ENCODE measurements at places on chromosomes 3 and 15.

- DNase-seq = no peak
These were observed 44.3 kb downstream of the U2SURP start for GRCh38 chr3:143045639-143046038.

- no peak for DNase-seq
These were observed 9.9 kb upstream of the EPB42 start for GRCh38 chr15:43230640-43231115.

- DNase-seq = no peak
These were observed 40.4 kb downstream of the DNAJB8 start for GRCh38 chr3:128426128-128426921.

GRCh38 chr3:167502401-167502800, 28.6 kb upstream of the SERPINI2 start:
- no peak for DNase-seq

GRCh38 chr3:158249183-158249582, 139.3 kb downstream of the RSRC1 start:
- DNase-seq = no peak

GRCh38 chr3:186663361-186664118, 2.3 kb upstream of the HRG start:
- DNase-seq = no peak

- DNase-seq = no peak
These were observed 27.1 kb downstream of the CPN2 start for GRCh38 chr3:194323785-194324735.

GRCh38 chr3:184284696-184285095, 8.9 kb downstream of the ECE2 start:
- DNase-seq = no peak

GRCh38 chr3:188362405-188362831, 208.5 kb downstream of the LPP start:
- DNase-seq = peak; percentile 84

DNA sequence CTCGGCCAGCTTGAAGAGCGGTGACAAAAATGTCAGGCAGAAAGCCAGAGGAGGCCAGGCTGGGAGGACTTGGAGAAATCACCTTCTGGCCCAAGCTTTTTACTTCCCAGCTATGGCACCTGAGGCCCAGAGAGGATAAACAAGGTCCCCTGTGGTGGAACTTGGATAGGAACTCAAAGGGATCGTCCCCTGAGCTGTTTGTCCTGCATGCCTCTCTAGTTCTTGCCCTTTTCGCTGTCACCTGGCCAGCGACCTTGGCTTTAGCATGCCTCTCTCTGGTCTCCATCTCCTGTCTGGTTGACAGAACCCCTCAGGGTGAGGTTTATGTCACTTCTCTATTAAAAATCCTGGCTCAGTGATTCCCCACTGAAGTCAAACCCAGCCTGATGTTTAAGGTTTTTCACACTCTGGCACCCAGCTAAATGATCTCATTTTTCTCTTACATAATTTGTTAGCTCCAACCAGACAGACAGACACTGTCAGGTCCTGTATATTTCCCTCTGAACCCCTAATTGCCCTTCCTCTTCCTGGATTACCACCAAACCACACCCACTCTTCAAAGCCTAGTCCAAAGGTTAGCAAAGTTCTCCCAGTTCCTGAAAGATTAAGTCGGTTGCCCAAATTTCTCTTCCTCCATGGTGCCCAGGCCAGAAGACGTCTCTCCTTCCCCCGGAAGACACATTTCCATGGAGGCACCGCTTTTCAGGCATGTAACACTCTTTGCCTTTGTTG, 169.1 kb downstream of the FAM43A start:
- no peak for DNase-seq

- no peak for DNase-seq
These were observed 553.5 kb upstream of the CCDC54 start for GRCh38 chr3:106823701-106824100.

DNA sequence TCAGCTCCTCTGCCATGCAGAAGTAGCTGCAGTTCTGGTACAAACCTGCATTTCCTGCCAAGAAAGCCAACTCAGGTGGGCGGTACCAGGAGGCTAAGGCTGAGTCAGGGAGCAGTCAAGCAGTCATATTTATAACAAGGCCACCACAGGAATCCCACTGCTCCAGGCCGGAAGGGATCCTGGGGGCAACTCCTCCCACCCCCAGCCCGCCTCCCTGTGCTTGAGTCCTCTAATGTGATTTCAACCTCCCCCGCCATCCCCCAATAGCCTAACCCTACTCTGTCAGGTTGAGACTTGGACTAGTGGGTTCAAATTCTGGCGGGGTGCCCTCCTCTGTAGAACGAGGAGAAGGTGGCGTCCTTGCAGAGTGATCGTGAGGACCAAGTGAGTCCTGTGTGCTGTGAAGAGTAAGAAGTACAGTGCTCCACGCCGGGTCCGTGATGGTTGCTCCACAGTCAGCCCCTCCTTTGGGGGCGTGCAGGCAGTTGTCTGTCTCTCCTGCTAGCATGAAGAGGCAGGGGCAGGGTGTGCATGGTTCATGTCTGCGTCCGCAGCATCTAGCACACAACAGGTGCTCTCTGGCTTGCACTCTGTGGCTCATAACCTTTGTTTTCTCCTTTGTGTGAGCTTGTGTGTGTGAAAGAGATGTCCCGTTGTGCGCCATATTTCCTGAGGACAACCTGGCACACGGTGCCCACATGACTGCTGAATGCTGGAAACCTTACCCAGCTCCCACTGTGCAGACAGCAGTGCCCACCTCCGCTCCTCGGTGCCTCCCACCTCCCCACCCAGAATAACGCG, 78.3 kb downstream of the SMAD6 start:
- DNase-seq = peak; percentile 73

GRCh38 chr3:190911382-190911781, 48.9 kb upstream of the GMNC start:
- DNase-seq = no peak

DNA sequence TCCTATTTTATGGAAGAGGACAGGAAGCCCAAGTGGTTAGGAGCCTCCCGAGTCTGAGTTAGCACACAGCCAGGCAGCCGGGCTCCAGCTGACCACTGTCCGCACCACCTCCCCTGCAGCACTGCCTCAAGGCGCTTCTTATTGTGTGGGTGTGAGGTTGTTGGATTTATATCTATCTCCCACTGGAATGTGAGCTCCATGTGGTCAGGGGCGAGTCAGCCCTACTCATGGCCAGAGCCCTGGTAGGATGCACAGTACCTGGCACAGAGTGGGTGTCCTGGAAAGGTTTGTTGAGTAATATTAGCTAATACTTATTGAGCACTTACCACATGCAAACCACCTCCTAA, 9.7 kb upstream of the FBLN2 start:
- no peak for DNase-seq

DNA sequence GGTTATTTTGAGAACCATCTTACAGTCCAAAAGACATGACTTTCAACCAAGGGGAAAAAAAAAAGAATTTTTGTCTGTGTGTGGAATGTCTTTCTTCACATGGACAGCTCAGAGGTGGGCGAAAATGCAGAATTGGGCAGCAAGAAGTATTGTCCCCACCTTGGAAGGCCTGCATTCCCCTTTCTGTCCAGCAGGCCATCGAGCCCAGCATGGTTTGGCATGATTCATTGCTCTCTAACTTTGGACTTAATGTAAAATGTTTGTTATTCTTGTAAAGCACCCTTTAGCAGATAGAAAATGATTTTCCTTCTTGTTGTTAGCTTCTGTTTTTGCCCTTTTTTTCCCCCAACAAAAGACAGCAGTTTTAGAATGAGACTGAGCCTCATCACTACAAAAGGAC, 12.4 kb downstream of the MYO1E start:
- no peak for DNase-seq

DNA sequence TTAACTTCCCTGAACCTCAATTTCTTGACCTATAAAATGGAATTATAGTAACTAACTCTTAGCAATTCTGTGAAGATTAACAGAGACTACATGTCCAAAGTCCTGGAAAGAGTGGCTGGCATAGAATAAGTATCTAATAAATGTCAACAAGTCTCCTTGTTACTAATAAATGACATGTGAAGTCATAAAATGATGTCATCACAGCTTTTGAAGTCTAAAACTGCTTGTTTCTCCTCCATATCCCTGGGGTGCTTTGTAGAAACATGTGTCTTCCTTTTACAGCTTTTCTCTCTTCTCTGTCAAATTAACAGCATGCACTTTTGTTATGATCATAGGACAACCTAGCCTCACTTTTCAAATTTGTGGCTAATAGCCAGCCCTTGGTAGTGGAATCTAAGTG, 510.2 kb downstream of the NTRK3 start:
- no peak for DNase-seq

GRCh38 chr15:85642693-85643066, 152.0 kb downstream of the KLHL25 start:
- DNase-seq = no peak

- no peak for DNase-seq
These were observed 15.2 kb upstream of the EID1 start for GRCh38 chr15:48862705-48863104.

GRCh38 chr3:150673966-150674365, 29.8 kb downstream of the ERICH6 start:
- DNase-seq = no peak

DNA sequence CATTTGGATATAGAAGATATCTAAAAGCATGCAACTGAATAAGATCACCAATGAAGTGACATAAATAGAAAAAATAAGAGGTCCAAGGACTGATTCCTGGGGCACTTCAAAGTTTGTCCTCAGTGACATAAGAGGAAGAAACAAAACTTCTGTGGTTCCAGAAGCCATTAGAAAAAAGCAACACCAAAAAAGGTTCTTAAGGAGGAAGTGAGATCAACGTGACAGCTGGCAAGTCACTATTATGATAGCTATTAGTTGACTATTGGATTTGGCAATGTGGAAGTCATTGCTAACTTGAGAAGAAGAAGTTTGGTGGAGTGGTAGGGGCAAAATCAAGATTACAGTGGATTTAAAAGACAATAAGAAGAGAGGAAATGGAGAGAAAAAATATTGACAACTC, 1098.3 kb downstream of the NAALADL2 start:
- no peak for DNase-seq

DNA sequence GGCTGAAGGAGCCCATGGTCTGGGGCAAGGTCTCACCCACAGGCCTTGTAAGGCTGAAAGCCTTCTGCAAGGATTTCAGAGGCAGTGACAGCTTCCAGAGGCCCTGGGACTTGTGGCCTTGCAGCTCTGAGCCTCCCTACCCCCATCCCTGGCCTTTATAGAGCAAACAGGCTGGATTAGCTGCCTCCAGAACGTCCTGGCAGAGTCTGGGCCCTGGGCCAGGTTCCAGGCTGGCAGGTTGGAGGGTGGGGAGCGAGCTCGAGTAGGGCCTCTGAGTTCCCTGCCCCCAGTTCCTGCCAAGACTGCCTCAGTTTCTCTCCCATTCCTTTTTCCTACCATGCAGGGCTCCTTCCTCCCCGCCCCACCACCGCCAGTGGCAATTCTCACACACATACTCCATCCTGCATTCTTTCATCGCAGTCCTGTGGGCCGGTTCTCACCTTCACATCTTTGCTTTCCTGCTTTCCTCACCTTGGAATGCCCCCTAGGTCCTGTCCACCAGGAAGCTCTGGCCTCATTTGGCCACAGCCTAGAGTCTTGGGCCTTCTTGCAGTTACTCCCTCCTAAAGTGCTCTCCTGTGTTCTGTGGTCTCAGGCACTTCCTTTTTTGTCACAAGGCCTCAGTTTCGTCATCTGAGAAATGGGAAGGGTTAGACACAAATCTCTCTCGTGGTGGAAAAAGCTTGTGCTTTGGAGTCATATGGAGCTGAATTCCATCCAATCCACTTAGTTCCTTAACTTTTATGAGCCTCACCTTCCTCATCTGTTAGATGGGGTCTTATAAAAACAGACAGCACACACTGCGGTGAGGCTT, 2.7 kb downstream of the LMAN1L start:
- DNase-seq = no peak

DNA sequence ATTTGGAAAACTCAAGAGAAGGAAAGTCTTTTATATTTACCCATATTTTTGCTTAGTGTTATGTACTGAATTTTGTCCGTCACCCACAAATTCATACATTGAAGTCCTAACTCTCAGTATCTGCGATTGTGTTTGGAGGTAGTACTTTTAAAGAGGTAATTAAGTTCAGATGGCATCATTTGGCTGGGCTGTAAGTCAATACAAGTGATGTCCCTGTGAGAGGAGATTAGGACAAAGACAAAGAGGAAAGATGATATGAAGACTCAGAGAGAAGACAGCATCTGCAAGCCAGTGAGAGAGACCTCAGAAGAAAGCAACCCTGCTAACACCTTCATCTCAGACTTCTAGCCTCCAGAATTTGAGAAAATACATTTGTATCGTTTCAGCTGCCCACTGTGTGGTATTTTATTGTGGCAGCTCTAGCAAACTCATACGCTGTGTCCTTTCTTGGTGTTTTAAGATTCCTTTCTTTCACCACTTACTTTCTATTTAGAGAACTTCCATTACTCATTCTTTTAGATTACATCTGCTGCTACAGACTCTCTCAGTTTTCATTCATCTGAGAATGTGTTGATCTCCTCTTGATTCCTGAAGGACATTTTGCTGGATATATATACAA, 17.0 kb downstream of the LRCH3 start:
- DNase-seq = no peak

- DNase-seq = no peak
These were observed 57.5 kb downstream of the CACNA2D2 start for GRCh38 chr3:50445919-50446318.

DNA sequence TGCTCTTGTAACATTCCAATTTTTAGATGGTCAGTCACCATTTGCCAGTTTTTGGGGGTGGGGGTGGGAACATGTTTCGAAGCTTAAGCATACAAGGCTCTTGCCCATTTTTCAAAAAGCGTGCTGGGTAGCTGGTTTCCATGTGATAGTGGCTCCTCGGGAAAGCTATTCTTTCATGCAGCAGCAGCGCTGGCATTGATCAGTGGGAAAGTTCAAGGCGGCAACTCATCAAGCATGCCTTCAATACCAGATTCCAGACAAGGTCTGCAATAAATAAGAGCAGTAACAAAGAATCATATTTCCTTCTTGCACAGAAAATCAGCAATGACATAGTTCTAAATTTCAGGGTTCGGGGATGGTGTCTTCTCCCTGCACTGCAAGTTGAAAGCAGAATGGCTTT, 133.5 kb upstream of the ONECUT1 start:
- DNase-seq = no peak

- DNase-seq = no peak
These were observed 1.1 kb downstream of the PRRT3 start for GRCh38 chr3:9951126-9951525.

- DNase-seq = no peak
These were observed 79.3 kb upstream of the RBMS3 start for GRCh38 chr3:29201604-29202003.

DNA sequence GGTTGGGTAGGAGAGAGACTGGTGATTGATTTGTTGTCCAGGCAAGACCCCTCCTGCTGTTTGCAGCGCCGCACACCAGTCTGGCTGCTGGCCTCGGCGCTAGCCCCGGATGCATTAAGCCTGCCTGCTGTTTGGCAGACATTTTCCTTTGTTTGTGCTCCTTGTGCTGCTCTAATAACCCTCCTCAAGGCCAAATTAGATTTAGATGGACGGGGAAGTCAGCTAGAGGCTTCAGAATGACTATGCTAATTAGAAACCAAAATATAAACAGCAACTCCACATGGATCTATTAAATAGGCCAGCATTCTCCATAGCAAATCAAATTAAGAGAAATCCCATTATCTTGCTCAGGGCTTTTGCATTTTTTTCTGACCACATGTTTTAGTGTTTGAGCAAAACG, 445.2 kb downstream of the SQOR start:
- DNase-seq = no peak
